ENCODE measurements at places on chromosomes 11 and 22. TPM values are rescaled to one million over a fixed set of nuclear protein-coding genes. Genes with fewer than 3 reads are reported as not detected.

GRCh38 chr22:38938925-38939324 lies 18.5 kb upstream of the APOBEC3A start:
- no peak for DNase-seq

The DMC1 gene
- total RNA-seq, result 2.0 TPM

The RAG1 gene
- total RNA-seq, result 1.5 TPM

DNA sequence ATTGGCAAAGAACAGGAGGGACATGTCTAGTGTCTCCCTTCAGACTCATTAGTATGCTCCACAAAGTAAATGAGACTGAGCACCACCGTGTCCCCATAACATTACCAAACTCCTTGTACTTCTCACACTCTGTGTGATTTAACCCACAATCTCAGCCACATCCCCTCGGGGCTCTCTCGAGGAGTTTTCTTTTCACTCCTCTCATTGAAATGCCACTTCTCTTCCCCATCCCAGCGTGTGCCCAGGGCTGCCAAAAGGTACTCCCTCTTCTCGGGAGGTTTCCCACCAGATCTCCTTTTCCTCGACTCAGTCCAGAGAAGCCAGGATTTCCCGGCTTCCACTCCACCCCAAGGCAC lies 1.1 kb downstream of the RBFOX2 start:
- peak; percentile 32 for DNase-seq

DNA sequence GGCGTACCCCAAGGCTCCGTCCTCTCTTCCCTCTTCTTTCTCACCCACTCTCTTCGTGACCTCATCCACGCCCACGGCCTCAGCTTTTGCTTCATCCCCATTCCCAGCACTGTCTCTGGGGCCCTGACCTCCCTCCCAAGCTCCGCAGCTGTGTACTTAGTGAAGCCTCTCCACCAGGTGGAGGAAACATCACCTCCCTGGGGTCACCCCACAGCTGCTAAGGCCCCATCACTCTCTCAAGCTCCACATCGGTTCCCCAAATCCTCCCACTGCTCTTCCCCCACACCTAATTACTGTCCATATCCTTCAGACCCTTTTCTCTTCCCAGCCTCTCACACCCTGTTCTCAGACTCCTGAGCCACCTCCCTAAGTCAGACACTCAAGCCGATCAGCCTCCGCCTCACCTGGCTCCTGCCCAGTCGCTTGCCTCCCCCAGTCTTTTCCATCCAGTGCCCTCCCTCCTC lies 7.9 kb upstream of the SYT7 start:
- DNase-seq, result no peak

The LRRC55 gene
- total RNA-seq, result 0.10 TPM

- DNase-seq, result no peak
Observed at GRCh38 chr11:20374741-20375300, 11.3 kb downstream of the HTATIP2 start.
